GM12892 (cell line): ENCODE measurements at places on chromosomes 12 and 14.

GRCh38 chr12:54796991-54797390, 57.3 kb upstream of the MUCL1 start:
- DNase-seq, result no peak

DNA sequence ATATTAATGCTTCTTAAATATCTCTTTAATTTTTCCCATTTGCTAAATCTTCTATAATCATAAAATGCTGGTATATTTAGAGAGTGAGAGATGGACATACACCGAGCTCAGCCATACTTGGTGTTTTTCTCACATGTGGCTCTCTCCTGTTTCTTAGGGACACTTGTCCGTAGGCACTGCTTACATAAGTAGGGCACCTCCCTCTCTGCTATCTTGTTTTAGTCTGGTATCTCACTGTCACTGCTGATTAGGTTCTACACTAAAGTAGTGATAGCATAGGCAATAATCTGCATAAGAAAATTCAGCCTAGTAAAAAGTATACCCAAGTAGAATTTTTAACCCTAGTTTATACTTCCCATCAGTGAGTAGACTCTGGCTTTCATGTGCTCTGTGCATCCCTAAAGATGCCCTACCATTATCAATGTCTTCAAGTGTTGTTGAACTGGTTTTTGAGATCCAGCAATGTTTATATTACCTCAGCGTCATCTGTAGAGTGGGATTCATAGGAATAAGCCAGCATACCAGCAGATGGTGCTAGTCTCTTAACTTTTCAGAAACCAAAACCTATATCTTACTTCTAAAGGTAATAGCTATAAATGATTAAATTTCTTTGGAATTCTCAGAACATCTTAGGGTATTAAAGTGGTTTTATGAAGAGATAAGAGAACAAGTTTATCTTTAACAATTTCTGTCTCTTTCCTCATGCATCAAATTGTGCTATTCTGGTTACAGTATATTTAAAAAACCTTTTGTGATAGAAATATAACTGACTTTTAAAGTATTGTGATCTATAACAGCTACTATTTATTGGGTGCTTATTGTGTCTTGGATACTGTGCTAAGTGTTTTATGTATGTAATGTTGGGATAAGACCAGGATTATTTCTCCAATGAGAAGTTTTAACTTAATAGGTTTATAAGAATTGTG, 32.9 kb downstream of the ARID2 start:
- no peak for DNase-seq

DNA sequence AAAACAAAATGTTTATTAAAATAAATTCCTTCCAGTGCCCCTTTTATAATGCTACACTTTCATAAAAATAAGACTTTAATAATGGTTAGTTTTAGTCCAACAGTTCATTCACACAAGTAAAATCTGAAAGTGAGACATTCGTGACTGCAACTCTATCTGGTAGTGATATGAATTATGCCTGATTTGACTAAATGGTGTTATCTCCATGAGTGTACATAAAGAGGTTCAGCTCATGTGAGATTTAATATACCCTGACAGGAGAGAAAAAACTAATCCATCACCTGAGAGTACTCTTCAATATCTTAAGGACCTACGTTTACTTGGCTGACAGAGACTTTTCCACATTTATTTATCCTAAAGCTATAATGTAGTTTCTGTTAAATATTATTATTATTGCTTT, 34.0 kb downstream of the ERO1A start:
- no peak for DNase-seq

GRCh38 chr14:43105305-43105704, 1401.8 kb downstream of the FSCB start:
- DNase-seq, result no peak

GRCh38 chr14:21267431-21267845, 1.8 kb downstream of the HNRNPC start:
- DNase-seq, result no peak

DNA sequence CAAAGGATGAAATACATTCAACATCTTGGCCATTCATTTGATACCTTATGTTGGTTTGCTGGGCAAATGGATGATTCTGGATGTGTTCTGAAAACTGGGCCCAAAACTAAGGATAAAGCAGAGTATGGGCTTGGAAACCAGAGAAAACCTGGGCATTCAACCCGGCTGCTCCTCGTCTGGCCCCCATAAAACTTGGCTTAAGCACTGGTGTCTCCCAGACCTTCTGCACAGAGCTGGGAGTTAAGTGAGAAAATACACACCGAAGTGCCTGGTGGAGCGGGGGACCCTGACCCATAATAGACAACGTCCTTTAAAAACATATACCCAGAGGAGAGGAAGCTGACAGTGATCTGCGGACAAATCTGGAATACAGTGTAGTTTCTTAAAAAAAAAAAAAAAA, 112.5 kb downstream of the FOXN3 start:
- DNase-seq, result no peak

GRCh38 chr12:2336409-2336829, 283.6 kb downstream of the CACNA1C start:
- DNase-seq, result no peak

GRCh38 chr12:19035536-19035935, 94.0 kb upstream of the PLEKHA5 start:
- no peak for DNase-seq

DNA sequence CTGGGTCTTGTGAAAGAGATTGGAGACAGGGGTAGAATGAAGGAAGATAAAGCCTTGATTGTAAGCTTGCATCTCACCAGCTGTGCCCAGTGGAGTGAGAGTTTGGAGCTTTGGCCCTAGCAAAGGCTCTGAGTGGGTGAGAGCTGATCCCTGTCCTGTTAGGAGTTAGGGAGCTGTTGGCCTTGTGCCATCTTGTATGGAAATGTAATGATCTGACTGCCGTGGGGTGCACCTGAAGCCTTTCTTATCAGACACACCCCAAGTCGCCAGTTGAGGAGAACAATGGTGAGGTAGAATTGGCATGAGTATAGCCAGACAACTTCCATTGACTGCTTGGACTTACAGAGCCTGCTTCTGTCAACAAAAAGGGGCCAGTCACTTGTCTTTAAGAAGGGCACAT, 130.1 kb downstream of the PRKCH start:
- no peak for DNase-seq

GRCh38 chr12:4269279-4269991, 4.1 kb upstream of the CCND2 start:
- DNase-seq, result no peak

DNA sequence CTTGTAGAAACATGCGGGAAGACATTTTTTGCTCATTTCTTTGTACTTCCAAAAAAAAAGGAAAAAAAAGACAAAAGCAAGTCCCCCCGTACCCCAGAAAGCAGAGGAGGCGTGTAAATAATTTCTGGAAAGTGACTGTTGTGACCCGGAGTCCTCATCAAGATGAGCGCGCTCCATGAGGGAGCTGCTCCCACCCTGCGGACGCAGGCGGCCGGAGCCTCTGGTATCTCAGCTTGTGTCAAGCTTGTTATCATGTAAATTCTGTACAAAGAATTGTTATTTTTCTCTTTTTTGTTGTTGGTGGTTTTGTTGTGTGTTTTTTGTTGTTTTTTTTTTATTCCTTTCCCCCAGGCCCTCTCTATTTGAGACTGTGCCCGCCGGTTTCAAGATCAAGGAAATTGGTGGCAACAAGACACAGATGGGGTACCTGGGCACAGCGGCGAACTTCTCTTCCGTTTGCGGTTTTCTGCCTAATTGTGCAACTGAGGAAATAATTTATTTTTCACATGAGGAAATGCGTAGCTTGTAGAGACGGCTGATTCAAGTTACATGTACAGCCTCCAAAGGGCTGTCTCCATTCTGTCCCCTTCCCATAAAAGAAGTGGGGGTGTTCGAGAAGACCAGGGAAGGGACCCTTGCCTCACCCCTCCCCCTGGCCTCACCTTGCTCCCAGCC, 27.0 kb downstream of the HPD start:
- DNase-seq, result no peak
